ENCODE measurements at places on chromosomes 16 and 17.
A peak's percentile ranks its signal among the peaks of the same experiment; 100 is the strongest.

- no peak for DNase-seq
Measured at GRCh38 chr16:11429823-11430222, 84.6 kb downstream of the RMI2 start.

DNA sequence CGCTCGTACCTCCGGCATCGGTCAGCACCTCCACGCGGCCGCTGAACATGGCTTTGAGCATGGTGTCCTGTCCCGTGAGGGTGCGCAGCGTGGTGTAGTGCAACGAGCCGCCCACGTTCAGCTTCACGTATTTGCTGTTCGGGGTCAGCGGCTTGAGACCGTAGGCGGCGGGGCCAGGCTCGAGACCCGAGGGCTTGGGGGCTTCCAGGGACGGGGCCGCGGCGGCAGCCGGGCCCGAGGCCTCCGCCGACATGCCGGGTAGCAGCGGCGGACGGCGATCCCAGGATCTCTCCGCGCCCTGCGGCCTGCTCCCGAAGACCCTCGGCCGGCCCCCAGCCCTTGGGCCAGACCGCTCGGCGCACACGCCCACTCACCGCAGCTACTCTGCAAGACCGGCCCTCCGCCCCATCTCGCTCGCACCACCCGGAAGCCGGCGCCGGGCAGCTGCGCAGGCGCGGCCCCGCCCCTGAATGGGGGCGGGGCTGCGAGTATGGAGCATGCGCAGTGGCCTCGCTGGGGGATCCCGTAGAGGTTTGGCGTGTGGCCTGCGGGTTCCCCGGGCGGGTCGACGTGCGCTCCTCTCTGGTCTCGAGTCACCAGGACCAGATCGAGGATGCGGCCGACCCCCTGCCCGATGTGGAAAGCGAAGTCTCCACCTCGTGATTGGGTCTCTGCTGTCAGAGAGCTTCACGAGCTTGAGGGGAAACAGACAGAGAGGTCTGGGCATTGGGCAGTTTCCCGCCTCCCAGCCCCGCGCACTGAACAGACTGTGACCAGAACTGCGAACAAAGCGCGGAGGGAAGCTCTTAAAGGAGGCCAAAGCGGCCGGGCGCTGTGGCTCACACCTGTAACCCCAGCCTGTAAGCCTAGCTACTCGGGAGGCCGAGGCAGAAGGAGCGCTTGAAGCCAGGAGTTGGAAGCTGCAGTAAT lies at the start of gene KCTD13:
Gene KCTD13 (minus strand): TSS at position 446 of the 930 bp plus-strand sequence. CDS start 193 bp downstream, at position 253.
- peak; percentile 88 for DNase-seq

- no peak for DNase-seq
Measured at GRCh38 chr17:7644775-7645174, 6.0 kb upstream of the ATP1B2 start.

DNA sequence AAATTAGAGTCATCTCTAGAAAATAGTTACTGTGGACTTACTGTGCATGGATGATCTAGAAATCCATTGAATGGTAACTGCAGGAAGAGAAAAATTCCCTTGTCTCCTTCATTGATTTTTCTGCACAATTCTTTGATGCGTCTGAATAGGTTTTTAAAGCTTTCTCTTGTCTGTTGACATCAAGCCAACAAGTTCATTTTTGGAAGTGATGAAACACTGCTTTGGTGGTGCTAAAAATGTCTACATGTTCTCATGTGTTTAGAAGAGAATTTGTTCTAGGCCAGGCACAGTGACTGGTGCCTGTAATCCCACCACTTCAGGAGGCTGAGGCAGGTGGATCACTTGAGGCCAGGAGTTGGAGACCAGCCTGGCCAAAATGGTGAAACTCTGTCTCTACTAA lies 57.1 kb upstream of the AXIN2 start:
- no peak for DNase-seq

GRCh38 chr17:12415031-12415430 lies 250.7 kb upstream of the MYOCD start:
- DNase-seq = no peak

- DNase-seq = no peak
Measured at GRCh38 chr17:2174468-2175293, 119.8 kb downstream of the HIC1 start.

- DNase-seq = no peak
Measured at GRCh38 chr17:17527534-17527933, 31.3 kb upstream of the RASD1 start.

GRCh38 chr17:59361916-59362810 lies 30.7 kb downstream of the YPEL2 start:
- no peak for DNase-seq

GRCh38 chr17:77396610-77397009 lies 255.8 kb downstream of the SEC14L1 start:
- DNase-seq = no peak

GRCh38 chr17:6463616-6464445 lies 19.6 kb downstream of the PIMREG start:
- DNase-seq = no peak

DNA sequence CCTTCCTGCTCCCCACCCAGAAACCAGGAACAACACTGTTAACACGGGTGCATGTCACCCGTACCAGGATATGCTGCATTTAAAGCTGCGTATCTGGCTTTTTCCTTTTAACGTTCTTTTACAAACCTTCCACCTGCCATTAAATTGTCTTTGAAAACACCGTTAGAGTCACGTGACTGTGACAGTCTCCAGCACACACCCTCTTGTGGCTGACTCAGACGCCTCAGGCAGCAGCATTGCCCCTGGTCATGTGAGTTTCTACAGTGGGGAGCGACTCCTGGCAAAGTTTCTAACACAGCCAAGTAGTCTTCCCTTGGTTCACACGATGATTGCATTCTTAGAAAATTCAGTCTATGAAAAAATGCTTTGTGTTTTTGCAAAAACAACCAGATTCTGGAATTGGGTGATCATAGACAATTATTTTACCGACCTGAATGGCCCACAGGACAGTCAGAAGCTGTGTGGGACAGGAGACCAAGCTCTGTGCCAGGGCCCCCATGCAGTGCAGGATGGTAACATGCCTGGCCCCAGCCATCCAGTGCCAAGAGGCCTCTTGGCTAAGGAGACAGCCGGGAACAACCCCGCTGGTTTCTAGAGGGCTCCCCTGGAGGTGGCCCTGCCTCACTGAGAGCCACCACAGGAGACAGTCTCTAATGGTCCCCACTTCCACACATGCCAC lies 199.1 kb downstream of the KATNIP start:
- DNase-seq = peak; percentile 61

- DNase-seq = no peak
Measured at GRCh38 chr16:75628351-75628750, 5.3 kb upstream of the ADAT1 start.

DNA sequence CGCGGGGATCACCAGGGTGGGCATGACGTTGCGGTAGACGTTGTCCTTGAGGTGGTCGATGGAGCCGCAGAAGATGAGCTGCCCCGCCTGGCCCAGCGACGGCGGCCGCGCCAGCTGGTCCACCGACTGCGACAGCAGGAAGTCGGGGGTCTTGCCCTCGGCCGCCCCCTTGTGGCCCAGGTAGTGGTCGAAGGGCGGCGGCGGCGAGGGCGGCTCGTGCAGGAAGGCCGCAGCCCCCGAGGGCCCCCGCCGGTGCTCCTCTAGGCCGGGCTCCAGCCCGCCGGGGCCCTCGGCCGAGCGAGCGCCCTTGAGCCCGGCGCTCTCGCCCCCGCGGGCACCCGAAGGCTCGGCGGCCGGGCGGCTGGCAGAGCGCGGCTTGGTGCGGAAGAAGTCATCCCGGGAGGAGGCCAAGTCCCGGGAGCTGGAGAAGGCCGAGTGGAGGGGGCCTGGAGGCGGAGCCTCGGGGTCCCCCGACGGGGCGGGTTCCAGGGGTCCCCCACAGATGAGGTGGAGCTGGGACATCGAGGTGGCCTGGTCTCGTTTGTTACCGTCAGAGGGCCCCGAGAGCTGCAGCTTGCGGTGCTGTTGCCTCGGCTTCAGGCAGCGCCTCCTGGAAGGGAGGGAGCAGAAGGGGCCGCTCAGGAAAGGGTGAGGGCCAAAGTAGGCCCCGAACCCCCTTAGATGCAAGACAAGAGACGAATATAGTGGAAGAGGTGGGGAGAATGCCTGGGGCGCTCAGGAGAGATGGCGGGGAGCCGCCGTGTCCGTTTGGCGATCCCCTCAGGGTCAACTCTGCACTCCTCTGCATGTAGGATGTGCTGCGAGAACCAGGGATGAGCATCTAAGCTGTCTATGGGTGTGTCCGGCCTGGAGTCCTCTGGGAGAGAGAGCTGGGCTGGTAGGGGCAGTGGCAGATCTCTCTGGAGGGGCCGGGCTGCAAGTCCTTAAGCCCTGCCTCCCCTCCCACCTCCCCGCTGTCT lies 8.8 kb downstream of the FAM171A2 start:
- DNase-seq = no peak

GRCh38 chr16:80283466-80284392 lies 257.1 kb upstream of the DYNLRB2 start:
- no peak for DNase-seq

DNA sequence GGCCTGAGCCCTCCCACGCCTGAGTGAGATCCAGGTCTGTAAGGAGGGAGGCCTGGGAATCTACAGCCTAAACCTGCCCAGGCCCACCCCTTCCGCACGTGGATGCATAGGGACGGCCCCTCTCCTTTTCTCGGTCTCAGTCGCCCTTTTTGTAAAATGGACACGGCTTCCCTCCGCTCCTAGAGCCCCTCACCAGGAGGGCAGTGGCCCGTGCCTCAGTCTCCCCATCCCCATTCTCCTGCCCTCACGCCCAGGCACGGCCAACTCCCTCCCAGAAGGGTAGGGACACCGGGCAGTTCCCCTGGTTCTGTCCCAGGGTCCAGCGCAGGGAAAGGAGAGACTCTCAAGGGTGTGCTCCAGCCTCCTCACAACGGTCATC lies 48.1 kb downstream of the WNT3 start:
- DNase-seq = no peak

DNA sequence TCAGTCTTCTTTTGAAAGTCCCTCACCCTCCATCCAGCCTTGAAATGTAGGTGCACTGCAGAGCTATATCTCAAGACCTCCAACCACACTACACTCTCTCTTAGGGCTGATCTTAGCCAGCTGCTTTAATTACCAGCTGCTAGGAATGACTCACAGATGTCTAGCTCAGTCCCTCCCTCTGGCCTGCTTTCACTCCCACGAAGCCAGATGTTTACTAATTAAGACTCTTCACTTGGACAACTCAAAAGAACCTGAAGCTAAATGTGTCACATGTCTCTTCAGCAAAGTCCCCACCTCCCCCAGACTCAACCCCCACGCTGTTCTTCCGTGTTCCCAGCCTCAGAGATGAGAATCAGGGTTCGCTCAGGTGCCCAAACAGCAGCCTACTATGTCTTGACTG lies 2.6 kb downstream of the GTF3C1 start:
- no peak for DNase-seq

GRCh38 chr16:66918355-66918754 lies 330 bp downstream of the CDH16 start:
- no peak for DNase-seq

DNA sequence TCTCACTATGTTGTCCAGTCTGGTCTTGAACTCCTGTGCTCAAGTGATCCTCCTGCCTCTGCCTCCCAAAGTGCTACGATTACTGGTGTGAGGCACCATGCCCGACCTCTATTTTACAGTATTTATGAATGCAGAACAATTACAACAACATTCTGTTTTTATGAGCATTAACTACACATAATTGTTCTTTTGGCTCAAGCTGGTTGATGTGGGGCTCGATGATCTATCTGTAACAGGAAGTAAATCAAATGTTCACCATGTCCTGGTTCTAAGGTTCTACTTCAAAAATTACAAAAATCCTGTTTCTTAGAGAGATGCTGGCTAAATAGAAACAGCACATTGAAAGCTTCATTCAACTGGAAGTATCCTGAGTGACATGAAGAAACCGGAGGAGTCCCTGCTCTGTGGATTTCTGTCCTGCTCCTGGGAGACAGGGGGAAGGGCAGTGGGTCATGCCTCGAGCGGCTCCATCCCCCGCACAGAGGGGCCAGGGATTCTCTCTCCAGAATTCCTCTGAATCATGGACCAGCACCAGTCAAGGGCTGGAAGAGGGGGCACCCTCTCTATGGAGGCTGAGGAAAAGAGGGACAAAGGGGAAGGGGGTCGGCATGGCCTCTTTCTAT lies 31.5 kb downstream of the FA2H start:
- DNase-seq = no peak

GRCh38 chr17:19703106-19703827 lies 13.1 kb downstream of the SLC47A2 start:
- no peak for DNase-seq

DNA sequence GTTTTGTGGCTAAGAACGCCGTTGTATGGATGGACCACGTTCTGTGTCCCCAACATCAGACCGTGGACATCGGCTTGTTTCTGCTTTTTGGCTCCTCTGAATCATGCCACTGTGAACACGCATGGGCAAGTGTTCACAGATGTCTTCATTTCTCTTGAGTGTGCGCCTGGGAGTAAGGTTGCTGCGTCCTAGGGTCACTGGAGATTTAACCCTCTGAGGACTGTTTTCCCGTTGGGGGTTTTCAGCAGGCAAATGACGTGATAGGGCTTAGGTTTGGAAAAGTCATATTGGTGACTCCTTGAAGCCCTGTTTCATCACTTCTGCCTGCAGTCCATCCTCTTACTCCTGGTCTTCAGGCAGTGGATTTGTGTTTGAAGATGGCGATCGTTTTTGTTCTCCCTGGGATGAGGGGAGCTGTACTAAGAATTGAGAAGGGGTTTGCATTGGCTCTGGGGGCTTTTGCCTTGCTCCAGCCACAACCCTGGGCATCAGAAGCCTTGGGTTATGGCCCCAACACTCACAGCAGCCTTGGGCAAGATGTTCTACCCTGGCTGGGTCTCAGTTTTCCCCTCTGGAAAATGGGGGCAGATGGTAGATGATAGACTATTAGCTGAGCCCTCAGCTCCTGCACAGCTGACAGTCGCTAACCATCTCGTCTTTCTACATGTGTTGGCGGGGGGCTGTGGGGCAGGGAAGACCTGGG lies 67.2 kb upstream of the CIBAR2 start:
- DNase-seq = no peak

GRCh38 chr16:733382-734207 lies 6.7 kb downstream of the HAGHL start:
- DNase-seq = no peak

GRCh38 chr17:79916991-79917901 lies 78.0 kb upstream of the CBX4 start:
- DNase-seq = no peak

- no peak for DNase-seq
Measured at GRCh38 chr17:80070375-80071115, 30.8 kb upstream of the GAA start.

GRCh38 chr16:52367821-52368220 lies 179.1 kb downstream of the TOX3 start:
- no peak for DNase-seq

- DNase-seq = no peak
Measured at GRCh38 chr16:3861808-3862451, 18.6 kb downstream of the CREBBP start.

- DNase-seq = no peak
Measured at GRCh38 chr17:83183951-83184506, 104.6 kb downstream of the METRNL start.

- no peak for DNase-seq
Measured at GRCh38 chr17:18961634-18962493, 9.9 kb downstream of the SLC5A10 start.

DNA sequence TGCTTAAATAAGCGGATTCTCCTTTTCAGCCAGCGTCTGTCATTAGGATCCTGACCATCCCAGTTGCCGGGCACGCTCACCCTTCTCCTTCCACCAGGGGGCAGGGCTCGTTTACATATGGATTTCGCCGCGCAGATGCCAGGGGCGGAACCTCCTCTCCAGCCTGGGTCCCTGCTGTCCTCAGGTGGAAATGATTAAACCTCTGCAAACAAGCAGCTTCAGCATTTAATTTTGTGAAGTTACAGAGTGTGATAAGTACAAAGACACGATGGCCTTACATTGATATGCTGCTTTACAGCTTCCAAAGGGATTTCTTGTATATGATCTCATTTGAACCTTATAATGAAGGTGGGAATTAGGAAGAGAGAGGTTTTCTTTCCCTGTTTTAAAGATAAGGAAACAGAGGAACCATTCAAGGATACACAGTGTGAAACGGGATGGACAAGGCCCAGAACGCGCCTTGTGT lies 3.9 kb upstream of the KRT28 start:
- peak; percentile 19 for DNase-seq
